ENCODE measurements at places on chromosomes 3 and 15.
A peak's percentile ranks its signal among the peaks of the same experiment; 100 is the strongest.

GRCh38 chr3:98333989-98334606, 19.6 kb upstream of the OR5K4 start:
- peak; percentile 20 for DNase-seq

- DNase-seq = peak; percentile 58
Observed at GRCh38 chr15:29103824-29104565, 165.6 kb downstream of the NSMCE3 start.

DNA sequence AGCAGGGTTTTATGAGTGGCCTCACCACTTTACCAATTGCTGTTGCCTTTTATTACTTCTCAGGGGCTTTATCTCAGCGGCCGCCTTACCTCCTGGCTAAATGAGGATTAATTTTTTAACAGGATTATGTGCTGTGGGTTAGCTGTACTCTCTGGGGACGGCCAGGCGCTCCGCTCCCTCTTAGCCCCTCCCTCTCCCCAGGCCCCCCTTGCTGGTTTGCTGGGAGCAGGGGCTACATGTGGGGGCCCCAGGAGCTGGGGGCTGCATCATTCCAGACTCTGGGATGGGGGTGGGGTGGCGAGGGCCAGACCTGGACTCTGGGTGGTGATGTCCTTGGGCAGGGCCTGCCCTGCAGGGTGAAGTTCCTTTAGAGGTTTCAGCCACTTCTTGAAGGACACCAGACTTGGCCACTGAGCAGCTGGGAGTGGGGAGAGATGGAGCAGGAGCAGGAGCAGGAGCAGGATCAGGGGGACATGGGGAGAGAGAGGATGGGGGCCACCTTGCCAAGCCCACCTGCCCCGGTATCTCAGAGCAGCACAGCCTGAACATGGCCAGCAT, 196.1 kb downstream of the GOLGA6L6 start:
- DNase-seq = peak; percentile 4

DNA sequence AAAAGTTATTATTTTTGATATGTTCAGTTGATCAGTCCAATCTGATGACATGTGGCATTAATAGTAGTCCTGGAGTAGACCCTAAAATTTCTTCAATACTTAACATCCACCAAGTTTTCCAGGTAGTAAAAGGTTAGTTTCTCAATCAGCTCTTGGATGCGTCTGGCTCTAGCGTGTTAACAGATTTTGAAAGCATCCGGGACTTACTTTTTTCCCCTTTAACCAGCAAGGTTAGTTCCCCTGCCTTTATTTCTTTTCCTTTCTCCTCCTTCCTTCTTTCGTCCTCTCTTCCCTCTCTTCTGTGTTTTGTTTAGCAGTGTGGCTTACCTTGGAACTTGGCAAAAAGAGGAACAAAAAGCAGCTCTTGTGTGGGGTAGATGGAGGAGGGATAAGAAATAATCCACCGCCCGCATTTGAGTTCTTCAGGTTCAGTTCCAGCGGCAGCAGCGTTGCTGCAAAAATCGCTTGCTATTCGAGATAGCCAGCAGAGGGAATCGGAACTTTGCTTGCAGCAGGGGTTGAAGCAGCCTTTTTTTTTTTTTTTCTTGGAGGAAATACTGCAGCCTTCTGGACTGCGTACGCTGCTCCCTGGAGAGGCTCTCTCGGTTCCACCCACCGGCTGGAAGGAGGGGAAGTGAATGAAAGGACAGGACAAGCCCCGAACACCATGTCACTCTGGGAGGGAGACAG, at the start of gene RBMS3:
Gene RBMS3, plus strand, starts transcription at position 668 of the 690 bp plus-strand sequence.
- no peak for DNase-seq

DNA sequence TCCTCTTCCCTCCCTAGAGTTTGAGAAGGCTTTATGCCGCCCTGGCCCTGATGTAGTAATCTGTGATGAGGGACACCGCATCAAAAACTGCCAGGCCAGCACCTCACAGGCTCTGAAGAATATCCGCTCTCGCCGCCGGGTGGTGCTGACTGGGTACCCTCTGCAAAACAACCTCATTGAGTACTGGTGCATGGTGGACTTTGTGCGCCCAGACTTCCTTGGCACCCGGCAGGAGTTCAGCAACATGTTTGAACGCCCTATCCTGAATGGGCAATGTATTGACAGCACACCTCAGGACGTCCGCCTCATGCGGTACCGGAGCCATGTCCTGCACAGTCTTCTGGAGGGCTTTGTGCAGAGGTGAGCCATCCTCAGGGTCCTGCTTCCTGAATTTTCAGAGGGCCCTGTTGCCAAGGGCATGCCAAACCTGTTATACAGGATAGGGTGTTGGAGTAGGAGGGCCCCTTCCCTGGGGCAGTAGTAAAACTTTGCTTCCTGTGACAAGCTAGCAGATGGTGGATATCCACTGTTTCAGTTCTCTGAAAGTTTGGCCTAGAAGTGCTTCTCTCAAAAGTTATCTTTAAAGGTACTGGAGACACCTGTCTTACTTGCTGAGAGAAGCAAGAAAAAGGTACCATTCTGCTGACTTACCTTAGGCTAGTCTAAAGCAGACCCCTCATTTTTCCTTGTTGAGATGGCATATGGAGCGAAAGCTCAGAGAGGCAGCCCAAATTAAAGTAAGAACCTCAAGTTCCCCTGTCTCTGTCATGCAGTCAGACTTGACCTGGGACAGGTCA, 33.7 kb upstream of the TEX264 start:
- no peak for DNase-seq

DNA sequence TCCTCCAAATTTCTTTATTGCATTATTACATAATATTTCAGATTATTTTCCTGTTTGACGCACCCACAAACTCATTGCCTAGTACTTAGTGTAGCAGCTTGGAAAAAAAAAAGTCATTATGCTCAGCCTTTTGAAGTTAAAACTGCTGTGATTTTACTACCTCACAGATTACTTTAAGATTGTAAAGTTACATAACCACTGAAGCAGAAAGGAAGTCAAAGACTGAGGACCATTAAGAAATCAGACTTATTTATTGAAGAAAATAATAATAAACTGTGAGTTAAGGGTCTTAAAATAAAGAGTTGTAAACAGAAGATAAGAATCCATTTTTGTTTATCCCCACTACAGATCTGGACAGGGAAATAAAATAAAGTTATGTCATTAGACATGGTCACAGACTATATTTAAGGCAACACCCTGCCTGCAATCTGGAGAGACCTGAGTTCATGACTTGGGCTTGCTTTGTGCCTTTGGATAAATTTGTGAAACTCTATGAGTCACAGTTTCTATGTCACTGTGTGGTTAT, 212.1 kb upstream of the ROBO2 start:
- DNase-seq = no peak

GRCh38 chr15:58047149-58047548, 18.4 kb downstream of the ALDH1A2 start:
- DNase-seq = no peak

DNA sequence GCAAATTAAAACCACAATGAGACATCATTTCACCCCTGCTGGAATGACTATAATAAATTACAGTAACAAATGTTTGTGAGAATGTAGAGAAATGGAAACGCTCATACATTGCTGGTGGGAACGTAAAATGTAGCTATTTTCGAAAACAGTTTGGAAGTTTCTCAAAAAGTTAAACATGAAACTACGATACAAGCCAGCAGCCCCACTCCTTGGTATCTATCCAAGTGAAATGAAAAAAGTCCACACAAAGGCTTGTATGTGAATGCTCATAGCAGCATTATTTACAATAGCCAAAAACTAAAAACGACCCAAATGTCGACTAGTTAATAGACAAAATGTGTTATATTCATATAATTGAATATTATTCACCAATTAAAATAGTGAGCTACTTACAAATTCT, 22.9 kb upstream of the CFAP20DC start:
- DNase-seq = no peak

- no peak for DNase-seq
Observed at GRCh38 chr15:57457726-57458125, 81.4 kb downstream of the CGNL1 start.

- DNase-seq = no peak
Observed at GRCh38 chr3:107263269-107264021, 113.8 kb upstream of the CCDC54 start.

- no peak for DNase-seq
Observed at GRCh38 chr3:121963608-121964007, 58.4 kb downstream of the ILDR1 start.

- DNase-seq = no peak
Observed at GRCh38 chr15:73380661-73381060, 11.9 kb upstream of the HCN4 start.

DNA sequence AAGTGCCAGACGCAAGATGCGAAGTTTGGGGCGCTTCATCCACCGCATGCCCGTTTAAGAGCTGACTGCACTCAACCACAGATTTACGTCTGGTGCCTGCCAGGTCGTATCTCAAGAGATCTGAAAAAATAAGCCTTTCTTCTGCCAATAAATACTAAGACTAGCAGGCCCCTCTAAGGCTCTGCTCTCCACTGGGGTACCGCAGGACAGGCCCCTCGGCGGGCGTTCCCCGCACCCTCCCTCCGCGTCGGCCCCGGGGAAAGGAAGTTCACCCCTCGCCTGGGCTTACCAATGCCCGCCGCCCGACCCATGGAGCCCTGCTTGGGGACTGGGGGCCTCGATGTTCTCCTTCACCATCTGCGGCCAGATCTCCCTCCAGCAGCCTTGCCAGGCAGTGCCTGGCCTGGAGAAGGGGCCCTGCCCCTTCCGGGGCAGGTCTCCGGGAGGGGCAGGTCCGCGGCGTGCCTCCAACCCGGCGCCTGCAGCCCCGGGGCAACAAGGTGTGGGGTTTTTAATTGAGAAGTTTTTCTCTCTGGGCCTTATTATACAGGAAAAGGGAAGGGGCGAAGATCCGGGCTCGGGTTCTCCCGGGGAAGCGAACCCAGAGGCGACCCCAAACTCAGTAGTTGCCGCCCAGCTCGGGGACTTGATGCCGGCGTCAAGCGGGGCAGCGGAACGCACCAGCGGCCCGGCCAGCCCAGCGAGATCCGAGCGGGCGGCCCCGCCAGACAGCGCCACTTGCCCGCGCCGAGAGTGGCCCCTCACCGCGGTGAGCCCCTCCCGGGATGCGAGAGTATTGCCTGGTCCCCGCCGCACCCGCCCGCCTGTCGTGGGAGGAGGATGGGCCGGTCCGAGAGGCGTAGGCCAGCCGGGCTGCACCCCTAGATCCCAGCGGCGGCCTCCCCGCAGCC, 735 bp downstream of the GOLGA8B start:
- peak; percentile 50 for DNase-seq

DNA sequence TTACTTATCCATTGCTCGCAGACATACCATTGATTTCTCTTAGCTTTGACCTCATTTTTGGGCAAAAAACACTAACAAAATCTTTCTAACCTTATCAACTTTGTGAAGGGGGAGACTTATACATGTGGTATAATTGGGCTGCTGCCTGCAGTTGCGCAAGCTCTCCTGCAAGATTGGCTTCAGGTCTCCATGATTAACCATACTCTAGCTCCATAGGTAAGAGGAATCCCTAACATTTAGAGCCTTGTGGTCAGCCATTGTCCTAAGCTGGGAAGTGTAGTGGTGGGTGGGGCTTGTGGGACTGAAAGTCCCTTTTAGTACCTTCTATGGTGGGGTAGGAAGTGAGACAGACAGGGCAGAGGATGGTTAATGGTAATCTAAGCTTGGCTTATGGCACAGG, 179.6 kb upstream of the THRB start:
- DNase-seq = no peak

GRCh38 chr3:11331101-11331500, 58.9 kb downstream of the ATG7 start:
- no peak for DNase-seq

GRCh38 chr15:89364341-89364740, 29.7 kb upstream of the POLG start:
- no peak for DNase-seq

DNA sequence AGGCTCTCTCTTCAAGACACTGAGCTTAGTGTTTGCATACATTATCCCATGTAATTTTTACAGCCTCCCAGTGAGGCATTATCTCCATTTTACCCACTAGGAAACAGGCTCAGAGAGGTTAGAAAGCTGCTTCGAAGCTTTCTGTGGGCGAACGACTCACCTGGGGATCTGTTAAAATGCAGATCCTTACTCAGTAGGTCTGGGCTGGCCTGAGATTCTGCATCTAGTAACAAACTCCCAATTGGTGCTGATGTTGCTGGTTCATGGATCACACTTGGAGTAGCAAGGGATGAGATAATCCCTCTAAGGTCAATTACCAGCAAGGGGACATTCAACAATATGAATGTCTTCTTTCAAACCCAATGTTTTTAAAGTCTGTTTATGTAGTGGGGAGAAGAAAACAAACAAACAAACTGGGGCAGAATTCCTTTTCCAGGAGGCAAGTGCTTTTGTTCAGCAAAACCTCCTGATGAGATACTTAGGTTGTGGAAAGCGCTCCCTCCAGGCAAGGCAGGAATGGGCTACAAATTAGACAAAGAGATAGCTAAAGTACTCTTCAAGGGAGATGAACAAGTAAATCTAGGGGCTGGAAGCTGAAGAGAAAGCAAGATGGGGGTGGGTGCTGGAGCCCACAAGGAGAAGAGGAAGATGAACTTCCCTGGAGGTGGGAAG, 311.9 kb downstream of the SHQ1 start:
- no peak for DNase-seq

GRCh38 chr3:183328164-183328563, 75.1 kb downstream of the B3GNT5 start:
- DNase-seq = no peak

- no peak for DNase-seq
Observed at GRCh38 chr15:79724312-79724711, 172.5 kb downstream of the MTHFS start.

GRCh38 chr3:36744763-36745162, 19.6 kb downstream of the DCLK3 start:
- DNase-seq = no peak

DNA sequence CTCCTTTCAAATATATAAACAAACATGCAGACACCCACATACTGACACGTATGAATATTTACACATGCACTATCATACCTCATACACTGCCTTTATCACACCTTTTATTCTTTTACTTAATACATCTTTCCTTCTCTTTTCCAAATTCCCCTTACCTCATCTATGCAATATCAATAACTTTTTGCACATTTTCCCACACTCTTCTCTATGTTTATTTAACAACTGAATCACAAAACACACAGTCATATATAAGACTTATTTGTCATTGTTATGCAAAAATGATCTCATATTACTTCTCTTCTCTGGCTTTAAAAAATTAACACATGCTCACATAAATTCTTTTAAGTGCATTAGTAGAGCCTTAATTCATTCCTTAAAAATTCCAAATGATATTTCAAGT, 461.4 kb downstream of the DIPK2A start:
- no peak for DNase-seq

- DNase-seq = peak; percentile 45
Observed at GRCh38 chr3:28053759-28054158, 187.7 kb upstream of the CMC1 start.

DNA sequence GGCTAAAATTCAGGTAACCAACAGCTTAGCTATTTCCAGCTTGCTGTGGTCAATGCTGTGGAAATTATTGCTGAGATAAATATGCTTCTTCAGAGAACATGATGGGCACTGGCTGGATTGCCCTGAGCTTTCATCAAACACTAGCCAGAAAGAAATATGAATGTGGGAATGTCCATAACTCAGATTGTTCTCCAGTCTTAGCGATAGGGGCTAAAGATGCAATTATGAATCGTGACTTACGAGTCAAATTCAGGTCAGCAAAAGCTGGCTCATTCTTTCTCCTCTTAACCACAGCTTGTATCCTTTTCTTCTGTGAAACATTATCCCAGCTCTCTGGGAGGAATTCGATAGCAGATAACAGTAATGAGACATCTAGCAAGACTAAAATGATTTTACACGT, 307.6 kb downstream of the RYR3 start:
- DNase-seq = no peak
